ENCODE measurements at places on chromosomes 3 and 15.
A peak's percentile ranks its signal among the peaks of the same experiment; 100 is the strongest.

DNA sequence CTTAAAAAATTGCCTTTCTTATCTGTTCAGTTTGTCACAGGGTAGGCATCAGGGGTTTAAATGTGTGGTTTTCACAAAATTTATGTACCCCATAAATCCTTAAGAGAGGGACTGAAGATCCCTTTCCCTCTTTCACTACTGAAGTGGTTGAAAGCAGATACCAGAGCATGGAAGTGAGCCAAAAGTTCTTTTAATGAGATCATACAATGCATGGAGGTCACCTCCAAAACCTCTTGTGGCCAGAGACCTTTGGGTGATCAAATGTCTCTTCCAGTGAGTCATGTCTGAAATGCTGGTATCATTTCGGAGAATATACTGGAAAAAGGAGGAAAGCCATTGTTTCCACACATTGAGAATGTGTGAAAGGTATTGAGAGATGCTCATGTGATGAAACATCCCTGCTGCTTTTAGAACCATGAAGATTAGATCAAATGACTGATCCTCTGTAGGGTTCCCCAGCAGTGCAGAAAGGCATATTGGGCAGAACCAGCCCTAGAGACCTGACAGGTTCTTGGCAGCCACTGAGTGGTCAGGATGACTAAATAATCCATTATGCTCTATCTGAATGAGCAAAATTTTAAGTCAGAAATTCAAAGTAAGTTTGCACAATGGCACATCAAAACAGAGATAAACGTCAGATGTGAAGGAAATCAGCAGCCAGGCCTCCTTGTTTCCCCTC is 165.8 kb upstream of the SLC2A2 start:
- DNase-seq: peak; percentile 49

DNA sequence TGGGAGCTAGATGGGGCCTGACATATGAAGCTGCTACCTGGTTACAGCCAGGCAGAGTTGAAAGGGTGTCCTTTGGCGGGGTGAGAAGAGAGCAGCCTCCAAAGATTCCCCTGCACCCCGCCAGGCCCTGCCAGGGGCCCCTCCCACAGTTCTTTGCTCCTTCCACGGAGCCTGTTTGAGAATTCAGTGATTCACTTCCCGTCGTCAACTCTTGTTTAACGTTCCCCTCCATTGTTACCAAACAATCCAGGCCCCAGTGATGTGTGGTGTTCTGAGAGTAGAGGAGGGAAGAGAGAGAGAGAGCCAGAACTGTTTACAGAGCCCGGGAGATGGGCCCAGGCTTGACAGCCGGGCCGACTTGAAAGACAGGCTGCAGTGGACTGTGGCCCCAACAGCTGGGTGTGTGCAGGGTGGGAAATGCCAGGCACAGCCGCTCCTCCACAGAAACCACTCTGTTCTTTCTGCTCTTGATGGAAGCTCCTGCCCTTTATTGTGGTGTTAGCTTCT is 81.5 kb downstream of the SMAD3 start:
- DNase-seq: peak; percentile 90

GRCh38 chr15:33116198-33116597 is 78.3 kb downstream of the FMN1 start:
- no peak for DNase-seq

- no peak for DNase-seq
Measured at GRCh38 chr15:74529921-74530320, 11.1 kb upstream of the ARID3B start.

- no peak for DNase-seq
Measured at GRCh38 chr15:62057341-62057980, 2.8 kb downstream of the VPS13C start.

- no peak for DNase-seq
Measured at GRCh38 chr3:128103136-128103676, 20.4 kb downstream of the RUVBL1 start.

DNA sequence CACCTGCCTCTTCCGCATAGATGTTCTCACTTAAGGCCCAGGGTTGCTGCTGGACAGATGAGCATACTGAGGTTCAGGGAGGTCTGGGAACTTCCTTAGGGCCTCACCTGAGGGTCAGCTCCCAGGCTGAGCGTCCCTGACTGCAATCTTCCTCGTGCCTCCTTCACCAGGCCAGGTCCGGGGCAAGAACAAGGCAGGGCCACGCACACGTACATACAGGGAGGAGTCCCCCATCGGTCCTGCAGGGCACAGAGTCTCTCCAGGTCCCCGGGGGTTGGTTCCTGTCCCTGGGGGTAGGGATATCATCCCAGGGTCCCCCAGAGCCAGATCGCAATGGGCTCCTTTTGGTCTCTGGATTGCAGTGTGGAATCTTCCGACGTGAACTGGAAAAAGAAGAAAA is 130.1 kb downstream of the LRRK1 start:
- DNase-seq: no peak

- no peak for DNase-seq
Measured at GRCh38 chr3:38226273-38226672, 39.3 kb upstream of the SLC22A13 start.

DNA sequence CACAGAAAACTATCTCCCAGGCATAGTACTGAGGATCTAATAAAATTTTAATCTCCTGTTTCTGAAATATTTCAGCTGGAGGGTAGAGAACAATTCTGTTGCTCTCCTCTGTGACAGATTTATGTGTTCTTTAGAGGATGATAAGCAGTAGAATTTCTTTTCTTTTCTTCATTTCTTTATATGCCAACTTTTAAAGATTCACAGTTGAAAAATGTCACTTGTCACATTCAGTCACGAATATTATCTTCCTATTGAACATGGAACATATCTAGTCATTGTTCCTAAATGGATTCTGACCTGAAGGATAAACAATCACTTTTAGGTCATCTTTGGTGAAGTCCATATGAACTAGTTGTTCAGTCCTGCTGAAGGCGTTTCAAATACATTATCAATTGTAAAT is 585.5 kb upstream of the DPPA4 start:
- DNase-seq: no peak

DNA sequence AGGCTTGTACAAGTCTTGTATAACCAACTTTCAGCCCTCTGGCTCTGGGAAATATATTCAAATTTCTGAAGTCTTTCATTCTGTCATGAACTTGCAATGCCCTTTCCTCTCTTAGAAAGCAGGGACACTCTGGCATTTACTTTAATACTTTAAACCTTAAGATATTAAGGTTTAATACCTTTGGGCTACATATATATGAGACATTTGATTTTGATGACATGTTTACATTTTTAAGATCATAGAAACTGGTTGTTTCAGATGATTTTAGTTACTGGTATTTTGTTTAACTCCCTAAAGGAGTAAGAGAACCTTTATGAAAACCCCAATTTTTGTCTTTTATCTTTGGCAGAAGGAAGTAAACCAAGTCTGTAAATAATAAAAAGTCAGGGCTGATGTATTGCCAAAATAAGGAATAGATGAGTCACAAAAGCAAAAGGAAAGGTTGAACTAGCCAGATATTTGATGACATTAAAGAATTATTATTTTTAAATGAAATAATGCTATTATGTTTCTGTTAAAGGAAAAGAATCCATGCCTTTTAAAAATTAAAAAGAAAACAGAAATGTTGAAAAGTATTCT is 579.0 kb upstream of the CBLB start:
- no peak for DNase-seq

DNA sequence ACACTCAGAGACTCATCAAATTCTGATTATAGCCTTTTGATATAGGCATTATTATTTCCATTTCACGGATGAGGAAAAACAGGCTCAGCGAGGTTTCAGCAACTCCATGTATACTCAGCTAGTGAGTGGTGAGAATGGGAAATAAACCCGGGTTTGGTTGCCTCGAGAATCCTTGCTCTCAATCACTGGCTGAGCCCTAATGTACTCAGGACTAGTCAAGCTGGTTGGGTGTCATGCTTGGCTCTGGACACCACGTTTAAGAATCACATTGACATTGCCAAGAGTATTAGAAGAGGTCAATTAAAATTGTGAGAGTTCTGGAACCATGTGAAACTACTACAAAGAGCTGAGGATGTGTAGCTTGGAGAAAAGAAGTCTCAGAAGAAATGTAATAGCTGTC is 444.5 kb downstream of the MFSD1 start:
- no peak for DNase-seq

GRCh38 chr3:188053710-188054380 is 100.1 kb upstream of the LPP start:
- no peak for DNase-seq

DNA sequence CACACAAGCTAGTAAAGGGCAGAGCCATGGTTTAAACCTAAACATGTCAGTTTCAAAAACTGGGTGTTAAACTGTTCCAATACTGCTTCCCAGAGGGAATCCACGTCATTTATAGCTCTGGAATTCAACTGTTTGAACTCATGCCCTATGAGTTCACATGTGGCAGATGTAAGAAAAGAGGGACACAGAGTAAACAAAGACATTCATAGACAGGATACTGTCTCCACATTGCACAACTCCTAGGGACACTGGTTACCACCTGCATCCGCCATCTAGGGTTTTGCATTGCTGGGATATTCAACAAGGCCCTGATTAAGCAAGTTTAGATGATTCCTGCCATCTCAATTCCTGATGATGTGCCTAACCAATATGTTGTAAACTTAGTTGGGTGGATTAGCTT is 134.1 kb upstream of the COL8A1 start:
- peak; percentile 47 for DNase-seq

DNA sequence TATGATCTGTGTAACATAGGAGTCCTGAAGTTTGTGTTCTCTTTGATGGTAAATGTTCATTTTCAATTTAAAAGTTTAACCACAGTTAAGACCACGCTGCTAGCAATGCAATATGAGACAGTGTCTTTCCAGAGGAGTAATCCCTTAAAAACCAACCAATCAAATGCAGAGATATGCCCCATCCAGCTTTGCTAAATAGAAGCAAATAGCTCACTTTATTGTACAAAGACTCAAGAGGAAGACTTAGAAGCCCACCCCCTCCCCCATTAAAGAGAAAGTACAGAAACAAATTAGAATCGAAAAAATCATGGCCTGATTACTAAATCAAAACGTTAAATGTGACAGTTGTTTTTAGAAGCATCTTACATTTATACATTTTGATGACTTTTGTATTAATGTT is 2.1 kb upstream of the ANP32A start:
- no peak for DNase-seq

- no peak for DNase-seq
Measured at GRCh38 chr3:99579246-99579645, 59.1 kb upstream of the COL8A1 start.

DNA sequence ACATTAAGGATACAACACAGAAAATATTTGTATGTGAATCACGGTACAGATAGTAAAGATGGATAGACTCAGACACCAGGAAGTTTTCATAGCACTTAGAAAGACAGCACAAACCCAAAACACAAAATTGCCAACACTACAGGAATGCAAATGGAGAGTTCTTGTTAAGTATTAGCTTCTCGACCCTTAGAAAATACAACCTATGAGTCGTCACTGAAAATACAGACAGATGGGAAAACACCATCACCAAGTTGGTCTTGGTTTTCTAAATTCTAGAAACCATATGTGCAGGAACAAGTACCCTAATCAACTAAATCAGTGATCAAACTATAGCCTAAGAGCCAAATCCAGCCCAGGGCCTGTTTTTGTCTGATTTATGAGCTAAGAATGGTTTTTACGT is 50.7 kb downstream of the PEAK1 start:
- no peak for DNase-seq

GRCh38 chr3:107662124-107662507 is 139.4 kb downstream of the BBX start:
- no peak for DNase-seq

DNA sequence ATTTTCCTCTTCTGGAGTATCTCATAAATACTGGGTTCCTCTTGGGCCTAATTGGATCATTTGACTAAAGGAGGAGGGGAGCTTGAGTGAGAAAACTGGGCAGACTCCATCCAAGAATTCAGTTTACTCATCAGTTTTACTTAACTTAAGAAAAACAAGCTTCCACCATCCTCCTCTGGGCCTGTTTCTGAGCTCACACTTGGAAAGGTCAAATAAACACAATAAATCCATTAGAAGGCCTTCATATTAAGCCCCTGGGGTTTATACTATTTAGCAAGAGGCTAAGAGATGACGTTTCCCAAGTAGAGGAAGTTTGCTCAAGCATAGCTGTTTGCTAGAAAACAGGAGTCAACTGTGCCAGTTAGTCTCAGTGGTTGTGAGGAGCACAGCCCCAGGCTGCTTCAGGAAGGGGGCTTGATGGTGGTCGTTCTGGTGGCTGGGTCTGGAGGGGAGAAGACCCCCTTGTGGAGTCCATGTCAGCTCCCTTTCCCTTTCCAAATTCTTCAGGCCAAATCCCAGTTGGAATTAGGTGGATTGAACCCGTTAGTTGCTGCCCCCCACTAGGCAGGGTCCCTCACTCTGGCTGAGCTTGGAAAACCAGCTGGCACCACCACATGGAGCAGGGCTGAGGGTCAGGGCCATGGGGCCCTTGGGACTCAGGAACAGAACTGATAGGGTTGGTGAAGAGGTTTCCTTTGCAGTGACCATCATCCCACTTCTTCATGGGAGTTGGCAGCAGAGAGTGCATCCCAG is 64.8 kb downstream of the SPSB4 start:
- no peak for DNase-seq

GRCh38 chr3:56855856-56856512 is 54.2 kb upstream of the ARHGEF3 start:
- peak; percentile 19 for DNase-seq

DNA sequence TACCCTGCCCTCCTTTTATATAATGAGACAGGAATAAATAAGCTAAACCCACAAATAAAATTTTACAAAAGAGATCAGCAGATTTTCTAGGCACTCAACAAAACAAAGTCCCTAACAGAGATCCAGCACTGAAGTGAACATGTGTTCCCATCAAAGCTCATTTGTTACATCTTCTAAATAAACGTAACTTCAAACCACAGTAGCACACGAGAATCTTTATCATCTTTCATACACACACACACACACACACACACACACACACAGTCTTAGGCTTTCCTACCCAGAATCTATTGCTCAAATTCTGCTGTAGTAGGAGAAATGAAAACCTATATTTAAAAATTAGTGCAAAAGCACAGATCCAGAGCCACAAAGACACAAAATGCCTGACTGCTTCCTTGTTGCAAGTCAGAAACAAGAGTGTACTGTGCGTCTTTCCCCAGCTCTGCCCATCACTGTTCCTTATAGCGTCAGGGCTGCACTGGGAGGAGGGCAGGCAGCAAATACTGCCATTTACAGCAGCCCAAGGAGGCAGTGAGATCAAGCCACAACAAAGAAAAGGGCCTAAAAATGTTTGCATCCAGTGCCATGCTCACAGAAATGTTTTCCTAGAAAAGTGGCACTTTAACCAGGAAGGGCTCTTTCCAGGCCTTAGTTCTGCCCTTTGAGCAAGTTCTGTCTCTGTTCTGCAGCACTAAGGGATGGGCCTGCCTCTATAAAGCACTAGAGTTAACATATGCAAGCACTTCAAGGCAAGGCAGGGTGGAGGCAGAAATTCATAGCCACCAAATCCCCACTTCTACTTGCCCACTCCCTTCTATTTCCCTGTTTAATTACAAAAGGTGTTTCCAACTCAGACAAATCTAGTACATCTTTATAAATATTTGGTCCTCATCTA is 6.0 kb downstream of the IP6K1 start:
- no peak for DNase-seq

GRCh38 chr15:29260896-29261295 is 8.7 kb downstream of the NSMCE3 start:
- DNase-seq: no peak

GRCh38 chr3:101259485-101260341 is 60.7 kb downstream of the IMPG2 start:
- DNase-seq: peak; percentile 80

Measured in DMS53 (cell line).